ENCODE measurements at places on chromosomes 2 and 18.

DNA sequence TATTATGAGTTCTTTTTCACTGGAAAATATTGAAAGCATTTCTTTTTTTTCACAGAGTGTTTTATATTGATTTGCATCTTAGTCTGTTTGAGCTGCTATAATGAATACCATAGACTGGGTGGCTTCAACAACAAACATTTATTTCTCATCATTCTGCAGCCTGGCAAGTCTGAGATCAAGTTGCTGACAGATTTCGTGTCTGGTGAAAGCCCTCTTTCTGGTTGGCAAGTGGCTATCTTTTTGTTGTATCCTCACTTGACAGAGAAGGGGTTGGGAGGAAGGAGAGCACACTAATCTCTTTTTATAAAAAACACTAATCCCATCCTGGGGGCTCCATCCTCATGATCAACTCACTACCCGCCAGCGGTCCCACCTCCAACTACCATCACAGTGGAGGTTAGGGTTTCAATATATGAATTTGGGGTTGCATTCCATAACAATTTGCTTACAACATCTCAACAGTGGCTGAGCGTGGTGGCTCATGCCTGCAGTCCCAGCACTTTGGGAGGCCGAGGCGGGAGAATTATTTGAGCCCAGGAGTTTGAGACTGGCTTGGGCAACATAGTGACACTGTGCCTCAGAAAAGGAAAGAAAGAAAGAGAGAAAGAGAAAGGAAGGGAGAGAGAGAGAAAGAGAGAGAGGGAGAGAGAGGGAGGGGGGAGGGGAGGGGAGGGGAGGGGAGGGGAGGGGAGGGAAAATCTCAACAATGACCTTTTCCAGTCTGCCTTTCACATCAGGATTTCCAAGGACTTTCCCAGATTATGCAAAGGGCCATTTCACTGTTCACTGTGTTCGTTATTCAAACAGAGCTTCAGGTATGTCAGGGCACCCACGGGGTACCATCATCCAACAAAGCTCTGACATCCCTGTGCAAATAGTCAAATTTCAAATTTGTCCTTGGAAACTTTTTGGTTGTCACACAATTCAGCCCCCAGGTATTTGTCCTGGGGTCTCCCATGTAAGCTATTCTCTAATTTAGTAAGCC lies 111.1 kb downstream of the AP1S3 start:
- no peak for DNase-seq

DNA sequence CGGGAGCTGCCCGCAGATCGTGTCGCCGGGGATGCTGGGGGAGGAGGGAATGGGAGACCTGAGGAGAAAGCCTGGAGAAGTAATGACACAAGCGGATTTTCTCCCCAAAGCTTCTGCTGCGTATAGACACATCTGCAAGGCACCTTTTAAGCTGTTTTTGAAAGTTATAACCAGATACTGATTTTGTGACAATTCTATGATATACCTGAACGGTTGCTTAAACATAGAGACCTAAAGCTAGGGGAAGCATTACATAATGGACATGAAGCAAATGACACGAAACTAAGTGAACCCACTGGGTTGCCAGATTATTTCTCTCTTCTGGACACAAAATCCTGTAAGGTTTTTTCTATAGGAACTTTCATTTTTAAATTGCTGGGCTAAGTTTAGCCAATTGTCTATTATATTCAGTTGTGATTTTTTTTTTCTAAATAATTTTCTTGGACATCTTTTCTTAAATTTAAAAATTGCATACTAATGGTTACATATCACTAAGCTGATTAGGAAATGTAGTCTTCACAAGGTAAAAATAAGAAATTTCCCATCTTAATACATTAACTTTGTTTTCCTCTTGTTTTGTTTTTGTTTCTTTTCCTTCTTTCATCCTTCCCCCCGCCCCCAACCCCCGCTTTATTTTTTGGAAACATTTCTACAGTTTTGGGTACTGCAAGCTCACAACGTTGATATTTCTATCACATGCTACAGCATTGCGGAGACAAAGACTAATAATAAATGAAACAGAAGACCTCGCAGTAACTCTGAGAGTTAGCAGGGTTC lies 1.3 kb downstream of the OSBPL6 start:
- DNase-seq: peak; percentile 74

- DNase-seq: no peak
These were observed 1314.8 kb downstream of the DPP10 start for GRCh38 chr2:115757286-115757685.

GRCh38 chr18:668260-668659 lies 10.8 kb downstream of the TYMS start:
- DNase-seq: no peak

GRCh38 chr2:27007416-27008374 lies 25.1 kb upstream of the TMEM214 start:
- no peak for DNase-seq

DNA sequence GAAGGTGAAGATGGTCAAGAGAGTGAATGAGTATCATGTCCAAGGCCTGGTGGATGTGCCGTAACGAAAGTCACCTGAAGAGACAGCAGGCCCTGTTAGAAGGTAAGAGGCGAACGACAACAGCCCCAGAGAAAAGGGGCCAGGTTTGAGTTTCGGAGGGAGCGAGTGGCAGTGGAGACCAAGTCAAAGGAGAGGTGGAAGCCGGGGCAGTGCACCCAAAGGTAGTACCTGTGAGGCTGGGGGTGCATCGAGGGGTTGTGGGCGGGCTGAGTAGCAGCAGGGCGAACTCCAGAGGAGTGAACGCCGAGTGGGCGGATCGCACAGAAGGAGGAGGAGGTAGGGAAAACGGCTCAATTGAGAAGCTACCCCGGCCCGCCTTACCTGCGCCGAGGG lies 358 bp downstream of the USP37 start:
- DNase-seq: no peak

DNA sequence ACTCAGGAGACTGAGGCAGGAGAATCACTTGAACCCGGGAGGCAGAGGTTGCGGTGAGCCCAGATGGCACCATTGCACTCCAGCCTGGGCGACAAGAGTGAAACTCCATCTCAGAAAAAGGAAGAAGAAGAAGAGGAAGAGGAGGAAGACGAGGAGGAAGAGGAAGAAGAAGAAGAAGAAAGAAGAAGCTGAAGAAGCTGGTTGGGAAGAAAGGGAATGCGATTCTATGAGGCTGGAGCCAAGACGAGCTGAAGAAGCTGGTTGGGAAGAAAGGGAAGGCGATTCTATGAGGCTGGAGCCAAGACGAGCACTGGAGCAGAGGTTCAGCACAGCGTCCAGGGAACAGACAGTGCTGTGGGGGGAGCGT lies 30.3 kb upstream of the TAF1B start:
- no peak for DNase-seq

DNA sequence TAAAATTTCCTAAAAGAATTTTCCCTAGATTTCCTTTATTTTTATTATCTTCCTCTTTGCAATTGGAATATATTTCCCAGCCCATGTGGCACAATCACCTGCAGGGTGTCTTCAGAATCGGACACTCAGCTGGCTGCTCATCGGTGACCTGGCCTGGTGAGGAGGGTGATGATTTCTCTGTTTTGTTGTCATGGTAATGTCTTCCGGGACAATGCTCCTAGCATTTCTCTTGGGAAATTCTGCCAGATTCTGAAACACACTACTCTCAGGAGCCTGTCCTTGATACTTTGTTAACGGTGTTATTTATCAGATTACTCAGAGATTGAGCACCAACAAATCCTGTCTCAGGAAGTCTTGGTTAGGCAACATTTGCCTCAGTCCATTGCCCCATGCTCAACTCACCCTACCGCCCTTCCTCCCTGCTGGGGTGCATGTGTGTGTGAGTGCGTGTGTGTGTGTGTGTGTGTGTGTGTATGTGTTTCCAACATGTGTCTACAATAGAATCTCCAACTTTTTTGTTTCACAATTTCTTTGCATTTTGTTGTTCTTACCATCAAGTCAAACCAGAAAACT lies 70.3 kb downstream of the MYT1L start:
- peak; percentile 72 for DNase-seq

- no peak for DNase-seq
These were observed 35.3 kb downstream of the MROH2A start for GRCh38 chr2:233813236-233814055.

- DNase-seq: no peak
These were observed 17.6 kb upstream of the CTDP1 start for GRCh38 chr18:79662034-79662433.

DNA sequence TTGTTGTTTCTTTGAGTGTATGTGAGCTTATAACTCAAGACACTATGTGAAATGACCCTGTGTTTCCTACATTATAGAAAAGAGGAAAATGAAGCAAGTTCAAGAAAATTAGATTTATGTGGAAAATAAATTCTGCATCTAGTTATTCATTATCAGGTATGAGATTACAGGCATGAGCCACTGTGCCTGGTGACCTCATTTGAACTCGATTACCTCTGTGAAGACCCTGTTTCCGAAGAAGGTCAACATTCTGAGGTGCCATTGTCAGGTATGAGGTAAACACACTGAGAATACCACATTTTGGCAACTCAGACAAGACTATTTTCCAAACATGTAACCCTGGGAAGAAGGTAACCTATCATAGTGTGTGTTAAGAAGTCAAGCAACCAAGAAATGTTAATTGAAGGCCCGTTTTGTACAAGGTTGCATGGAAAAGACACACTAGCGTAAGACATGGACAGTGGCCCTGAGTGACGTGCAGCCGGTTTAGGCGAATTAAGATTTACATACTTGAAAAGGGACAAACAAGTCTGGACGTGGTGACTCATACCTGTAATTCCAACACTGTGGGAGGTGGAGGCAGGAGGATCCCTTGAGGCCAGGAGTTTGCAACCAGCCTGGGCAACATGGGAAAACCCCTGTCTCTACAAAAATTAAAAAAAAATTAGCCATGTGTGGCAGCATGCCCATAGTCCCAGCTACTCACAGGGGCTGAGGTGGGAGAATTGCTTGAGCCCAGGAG lies 186.6 kb downstream of the NEDD4L start:
- DNase-seq: no peak

- no peak for DNase-seq
These were observed 422.5 kb upstream of the CRIM1 start for GRCh38 chr2:35933031-35933430.

DNA sequence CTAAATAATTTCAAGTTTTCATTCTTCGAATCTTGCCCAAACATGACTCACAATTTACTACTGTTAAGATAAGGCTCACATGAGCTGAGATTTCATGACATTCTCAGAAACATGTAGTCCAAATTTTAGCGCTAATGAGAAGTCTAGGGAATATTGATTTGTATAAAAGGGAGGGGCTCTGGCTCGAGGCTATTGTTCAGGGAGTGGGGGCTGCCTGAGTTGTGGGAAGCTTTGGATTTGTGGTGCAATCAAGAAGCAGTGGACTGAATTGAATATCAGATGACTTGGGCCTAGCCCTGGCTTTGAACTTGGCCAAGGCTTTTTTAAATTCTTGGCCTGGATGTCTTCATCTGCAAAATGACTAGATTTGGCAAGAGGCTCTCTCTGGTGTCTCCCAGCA lies 674.9 kb upstream of the FANCL start:
- no peak for DNase-seq

- no peak for DNase-seq
These were observed 57.3 kb downstream of the GTF2A1L start for GRCh38 chr2:48674933-48675332.

- DNase-seq: peak; percentile 23
These were observed 43.4 kb downstream of the MYL12B start for GRCh38 chr18:3305354-3305762.

GRCh38 chr2:181649436-181649979 lies 7.4 kb downstream of the CERKL start:
- DNase-seq: peak; percentile 71

- no peak for DNase-seq
These were observed 287.5 kb downstream of the TCF4 start for GRCh38 chr18:55300421-55300935.

DNA sequence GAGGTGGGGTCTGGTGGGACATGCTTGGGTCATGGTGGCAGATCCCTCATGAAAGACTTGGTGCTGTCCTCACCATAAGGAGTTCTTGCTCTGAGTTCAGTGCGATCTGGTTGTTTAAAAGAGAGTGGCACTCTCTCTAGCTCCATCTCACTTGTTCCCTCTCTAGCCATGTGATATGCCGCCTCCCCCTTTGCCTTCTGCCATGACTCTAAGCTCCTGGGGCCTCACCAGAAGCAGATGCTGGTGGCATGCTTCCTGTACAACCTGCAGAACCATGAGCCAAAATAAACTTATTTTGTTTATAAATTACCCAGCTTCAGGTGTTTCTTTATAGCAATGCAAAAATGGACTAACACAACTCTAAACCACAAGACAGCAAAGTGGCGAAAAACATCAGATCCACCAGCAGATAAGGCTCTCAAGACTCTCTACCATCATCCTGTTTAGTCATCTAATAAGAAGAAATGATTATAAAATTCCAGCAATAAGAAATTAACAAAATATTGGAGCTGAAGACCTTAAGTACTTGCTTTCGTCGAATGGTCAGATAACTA lies 75.5 kb downstream of the OLA1 start:
- no peak for DNase-seq

DNA sequence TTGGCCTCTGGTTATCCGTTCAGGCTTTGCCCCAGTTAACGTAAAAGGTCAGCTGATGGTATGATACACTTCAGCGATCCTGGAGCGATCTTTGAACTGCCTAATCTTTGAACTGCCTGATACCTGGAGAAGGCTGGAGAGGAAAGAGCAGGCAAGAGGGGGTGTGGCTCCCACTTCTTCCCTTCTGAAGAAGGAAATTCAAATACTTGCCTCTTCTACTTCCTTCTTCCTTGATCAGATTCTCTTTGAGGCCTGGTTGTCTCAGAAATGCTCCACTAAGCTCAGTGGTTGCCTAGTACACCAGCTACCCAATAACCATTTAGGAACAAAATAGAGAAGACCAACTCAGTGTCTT lies 619 bp downstream of the GALM start:
- DNase-seq: no peak

GRCh38 chr18:2423761-2424160 lies 147.5 kb downstream of the METTL4 start:
- DNase-seq: no peak

- no peak for DNase-seq
These were observed 354.7 kb downstream of the PARD3B start for GRCh38 chr2:204899983-204900382.

GRCh38 chr2:88549616-88550292 lies 77.5 kb downstream of the EIF2AK3 start:
- DNase-seq: no peak

DNA sequence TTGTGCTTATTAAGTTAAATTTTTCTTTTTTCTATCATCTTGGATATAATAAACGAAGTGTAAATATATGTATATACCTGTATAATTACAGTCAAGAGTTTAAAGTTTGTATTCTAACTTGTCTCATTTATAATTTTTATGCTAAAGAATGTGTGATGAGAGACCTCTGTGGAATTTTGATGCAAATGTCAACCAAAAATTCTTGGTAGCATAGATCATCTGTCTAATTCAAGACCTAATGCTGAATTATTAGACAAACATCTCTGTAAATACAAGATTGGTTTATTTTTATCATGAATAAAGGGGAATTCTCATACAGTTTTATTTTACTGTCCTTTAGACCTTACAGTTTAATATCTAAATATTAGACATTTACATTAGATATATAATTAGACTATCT lies 149.2 kb upstream of the VWC2L start:
- DNase-seq: no peak

Data from G401 (cell line).